ENCODE measurements at places on chromosomes 2 and 18.

- DNase-seq = no peak
These were observed 216.8 kb upstream of the MYT1L start for GRCh38 chr2:2547911-2548310.

GRCh38 chr2:197198890-197199289 lies 111.7 kb downstream of the ANKRD44 start:
- peak; percentile 96 for DNase-seq

- DNase-seq = peak; percentile 82
These were observed 51.5 kb downstream of the HAUS1 start for GRCh38 chr18:46155641-46156051.

GRCh38 chr2:127084611-127085316 lies 22.2 kb downstream of the BIN1 start:
- peak; percentile 65 for DNase-seq

GRCh38 chr2:101577173-101577572 lies 102.3 kb upstream of the RFX8 start:
- no peak for DNase-seq

All from activated CD4-positive, alpha-beta T cell treated with anti-CD3 and anti-CD28 coated beads, Interleukin-2, amount 10 ng/mL, durations not matched to agents 7 days and 5 days (primary cell).